ENCODE measurements at places on chromosomes 3 and 15.

- no peak for DNase-seq
These were observed 90.0 kb upstream of the SLC6A6 start for GRCh38 chr3:14312375-14312774.

DNA sequence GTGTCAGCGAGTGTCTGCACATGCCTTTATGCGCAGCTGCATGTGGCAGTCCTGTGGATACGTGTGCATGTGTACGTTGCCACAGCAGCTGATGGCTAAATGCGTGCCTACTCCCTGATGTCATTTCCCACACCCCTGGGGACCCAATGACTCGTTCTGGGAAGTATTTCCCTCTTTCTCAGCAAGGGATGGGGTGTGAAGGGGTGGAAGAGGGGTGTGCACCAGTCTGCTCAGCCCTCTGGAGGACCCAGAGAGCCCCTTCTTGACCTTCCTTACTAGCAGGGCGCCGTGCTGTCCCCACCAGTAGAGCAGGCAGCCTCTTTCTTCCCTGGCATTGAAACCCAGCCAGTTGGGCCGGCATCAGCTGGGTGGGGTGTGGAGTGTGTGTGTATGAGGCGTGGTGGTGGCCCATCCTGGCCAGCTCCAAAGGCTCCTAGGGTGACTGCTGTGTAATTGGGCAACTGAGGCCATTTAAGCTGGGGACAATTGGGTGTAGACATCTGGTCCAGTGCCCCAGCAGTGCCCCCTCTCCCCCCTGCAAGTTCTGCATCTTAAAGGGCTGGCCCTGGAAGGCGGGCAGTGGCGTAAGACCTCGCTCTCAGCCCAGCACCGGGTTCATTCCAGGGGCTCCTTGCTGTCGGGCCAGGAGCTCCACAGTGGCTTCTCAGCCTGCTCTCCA, 19.2 kb downstream of the SNX33 start:
- no peak for DNase-seq

DNA sequence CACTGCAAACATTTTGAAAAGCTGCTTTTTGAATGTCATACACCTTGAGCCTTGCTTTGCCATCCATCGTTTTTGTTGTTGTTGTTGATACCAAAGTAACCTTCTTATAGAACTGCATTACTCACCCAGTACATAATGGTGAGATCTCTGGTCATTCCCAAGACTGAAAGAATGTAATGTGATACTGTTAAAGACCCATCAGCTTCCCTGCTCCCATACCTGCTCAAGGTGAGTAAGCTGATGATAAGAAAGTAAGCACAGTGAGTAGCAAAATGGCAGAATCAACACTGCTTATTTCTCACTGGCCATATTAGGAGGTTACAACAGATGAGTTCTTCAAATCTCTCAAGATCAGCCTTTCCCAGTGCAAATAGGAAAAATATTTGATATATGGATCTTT, 89.8 kb downstream of the CADPS start:
- DNase-seq: no peak

GRCh38 chr15:31279221-31280045, 47.2 kb upstream of the KLF13 start:
- DNase-seq: no peak

DNA sequence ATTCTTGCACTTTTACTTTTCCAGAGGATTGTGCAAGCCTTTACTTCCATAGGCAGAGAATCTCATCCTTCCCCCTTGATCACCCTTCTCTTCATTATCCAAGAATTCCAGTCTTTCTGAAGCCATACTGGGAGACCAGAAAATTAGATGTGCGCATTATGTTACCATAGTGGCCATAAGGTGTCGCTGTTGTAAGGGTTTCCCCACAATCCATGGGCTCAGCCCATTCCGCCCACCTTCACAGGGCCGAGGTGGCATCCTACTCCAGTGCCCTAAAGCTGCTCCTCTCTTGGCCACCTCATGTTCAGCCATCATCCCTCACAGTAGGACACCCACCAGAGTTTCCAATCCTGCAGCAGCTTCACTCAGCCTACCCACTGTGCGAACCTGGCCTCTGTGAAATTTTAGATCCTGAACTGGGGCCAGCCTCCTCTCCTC, 35.0 kb downstream of the CTSH start:
- DNase-seq: no peak

DNA sequence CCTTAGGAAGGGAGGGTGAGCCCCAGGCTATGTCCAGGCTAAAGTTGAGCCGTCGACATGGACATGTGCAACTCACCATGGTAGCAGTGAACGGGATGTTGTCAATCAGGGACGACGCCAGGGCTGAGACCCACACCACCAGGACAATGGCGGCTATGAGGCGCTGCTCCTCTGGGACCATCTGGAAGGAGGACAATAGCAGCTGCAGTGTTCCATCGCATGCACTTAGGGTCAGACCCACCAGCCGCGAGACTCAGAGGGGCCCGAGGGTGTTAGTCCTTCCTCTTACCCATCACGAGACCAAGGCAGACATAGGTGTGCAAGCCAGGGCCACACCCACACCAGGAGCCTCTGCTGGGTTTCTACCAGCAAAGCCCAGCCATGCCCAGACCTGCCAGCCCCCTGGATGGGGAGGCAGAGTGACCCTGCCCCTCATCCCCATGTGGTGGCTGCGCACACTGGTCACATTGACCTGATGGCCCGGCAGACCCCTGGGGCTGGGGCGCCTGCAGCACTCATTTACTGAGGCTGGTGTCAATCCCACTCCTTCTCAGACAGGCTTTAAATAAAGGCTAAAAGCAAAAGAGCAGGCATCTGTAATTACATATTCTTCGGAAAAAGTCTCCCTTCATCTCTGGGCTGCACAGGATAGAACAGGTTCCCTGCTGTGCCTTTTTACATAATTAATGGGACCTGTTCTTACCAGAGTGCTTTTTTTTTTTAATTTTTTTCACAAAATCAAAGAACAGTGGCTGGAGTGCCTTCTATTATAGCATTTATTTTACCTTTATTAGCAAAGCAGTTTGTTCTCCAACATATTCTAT, 227.8 kb downstream of the OCA2 start:
- no peak for DNase-seq

GRCh38 chr15:58420579-58421043, 11.2 kb upstream of the LIPC start:
- no peak for DNase-seq

- no peak for DNase-seq
These were observed 160.7 kb downstream of the STAC start for GRCh38 chr3:36540888-36541518.

DNA sequence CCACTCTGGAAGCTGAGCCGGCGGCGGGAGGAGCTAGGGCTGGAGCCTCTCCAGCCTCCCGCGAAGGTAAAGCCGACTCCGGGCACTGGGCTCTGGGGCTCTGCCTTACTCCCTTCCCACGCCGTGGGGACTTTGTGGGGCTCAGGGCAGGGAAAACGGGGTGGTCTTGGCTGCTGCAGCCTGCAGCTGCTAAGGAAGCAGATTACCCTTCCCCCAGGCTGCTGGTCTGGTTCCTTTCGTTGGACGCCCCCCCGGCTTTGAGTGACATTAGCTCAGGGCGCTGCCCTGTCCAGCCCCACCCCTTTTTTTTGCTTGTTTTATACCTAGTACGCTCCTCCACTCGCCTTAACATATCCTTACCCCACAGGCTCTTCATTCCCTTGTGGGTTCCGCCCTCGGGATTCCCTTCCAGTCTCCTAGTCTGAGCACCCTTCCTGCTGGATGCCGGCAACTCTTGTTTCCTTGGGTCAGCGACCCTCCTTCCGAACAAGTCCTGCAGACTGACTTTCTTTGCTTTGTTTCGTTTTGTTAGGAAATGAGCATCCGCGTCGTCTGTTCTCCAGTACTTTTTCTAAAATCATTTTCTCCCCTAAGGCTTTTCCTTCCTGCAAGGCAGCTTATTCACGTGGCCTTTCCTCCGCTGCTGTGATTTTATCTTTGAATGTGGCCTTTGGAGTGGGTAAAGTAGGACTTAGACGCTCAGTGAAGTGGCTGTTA, 551 bp downstream of the DNAJC13 start:
- peak; percentile 12 for DNase-seq

DNA sequence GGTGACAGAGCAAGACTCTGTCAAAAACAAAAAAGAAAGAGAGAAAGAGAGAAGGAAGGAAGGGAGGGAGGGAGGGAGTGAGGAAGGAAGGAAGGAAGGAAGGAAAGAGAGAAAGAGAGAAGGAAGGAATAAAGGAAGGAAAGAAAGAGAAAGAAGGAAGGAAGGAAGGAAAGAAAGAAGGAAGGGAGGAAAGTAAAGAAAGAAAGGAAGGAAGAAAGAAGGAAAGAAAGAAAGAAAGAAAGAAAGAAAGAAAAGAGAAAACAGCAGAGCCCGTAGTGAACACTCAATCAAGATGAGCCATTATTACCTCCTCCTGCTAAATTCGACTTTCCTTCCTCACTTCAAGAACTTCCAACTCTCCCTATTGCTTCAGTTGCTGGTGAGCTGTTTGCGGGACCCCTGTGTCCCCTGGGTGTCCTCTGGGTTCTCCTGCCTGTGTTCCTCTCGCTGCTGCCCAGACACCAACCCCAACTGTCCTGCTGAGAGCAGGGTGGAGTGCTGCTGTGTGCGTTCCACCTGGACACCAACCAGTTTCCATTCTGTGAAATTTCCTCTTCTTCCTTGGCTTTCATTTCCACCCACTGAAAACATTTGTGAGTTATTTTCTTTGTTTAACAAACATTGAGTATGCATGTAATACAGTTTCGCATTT, 266.4 kb downstream of the FAM43A start:
- no peak for DNase-seq

DNA sequence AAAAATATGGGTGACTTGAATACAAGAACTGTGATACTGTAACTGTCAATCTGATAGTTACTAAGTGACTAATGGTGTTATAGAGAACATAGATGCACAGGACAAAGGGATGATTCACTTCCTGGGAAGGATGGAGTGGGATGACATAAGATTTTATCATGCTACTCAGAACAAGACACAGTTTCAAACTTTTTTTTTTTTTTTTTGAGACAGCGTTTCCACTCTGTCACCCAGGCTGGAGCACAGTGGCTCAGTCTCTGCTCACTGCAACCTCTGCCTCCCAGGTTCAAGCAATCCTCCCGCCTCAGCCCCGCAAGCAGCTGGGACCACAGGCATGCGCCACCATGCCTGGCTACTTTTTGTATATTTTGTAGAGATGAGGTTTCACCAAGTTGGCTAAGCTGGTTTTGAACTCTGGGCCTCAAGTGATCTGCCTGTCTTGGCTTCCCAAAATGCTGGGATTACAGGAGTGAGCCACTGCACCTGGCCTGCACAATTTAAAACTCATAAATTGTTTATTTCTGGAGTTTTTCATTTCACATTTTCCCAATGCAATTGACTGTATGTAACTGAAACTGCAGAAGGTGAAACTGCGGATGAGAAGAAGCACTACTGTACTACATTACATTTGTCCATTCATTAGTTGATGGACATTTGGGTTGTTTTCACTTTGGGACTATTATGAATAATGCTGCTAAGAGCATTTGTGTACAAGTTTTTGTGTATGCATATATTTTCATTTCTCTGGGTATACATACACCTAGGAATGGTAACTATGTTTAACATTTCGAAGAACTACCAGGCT, 40.6 kb downstream of the ADIPOQ start:
- no peak for DNase-seq

GRCh38 chr15:87945246-87945645, 311.3 kb downstream of the NTRK3 start:
- no peak for DNase-seq

GRCh38 chr3:189849262-189849661, 218.1 kb downstream of the TP63 start:
- no peak for DNase-seq

GRCh38 chr3:72142028-72142427, 357.1 kb upstream of the PROK2 start:
- no peak for DNase-seq

GRCh38 chr15:89822951-89823711, 8.5 kb upstream of the ANPEP start:
- no peak for DNase-seq

- no peak for DNase-seq
These were observed 6.1 kb downstream of the BCL6 start for GRCh38 chr3:187739094-187739560.

GRCh38 chr3:58150130-58150809, 60.5 kb downstream of the DNASE1L3 start:
- DNase-seq: no peak

GRCh38 chr3:109825971-109826810, 488.8 kb upstream of the DPPA4 start:
- DNase-seq: no peak

GRCh38 chr3:171824824-171825221, 14.5 kb upstream of the PLD1 start:
- DNase-seq: no peak

GRCh38 chr3:105367063-105367405, 325 bp downstream of the ALCAM start:
- DNase-seq: peak; percentile 20

- no peak for DNase-seq
These were observed 7.3 kb upstream of the CAMK1 start for GRCh38 chr3:9776896-9777693.

DNA sequence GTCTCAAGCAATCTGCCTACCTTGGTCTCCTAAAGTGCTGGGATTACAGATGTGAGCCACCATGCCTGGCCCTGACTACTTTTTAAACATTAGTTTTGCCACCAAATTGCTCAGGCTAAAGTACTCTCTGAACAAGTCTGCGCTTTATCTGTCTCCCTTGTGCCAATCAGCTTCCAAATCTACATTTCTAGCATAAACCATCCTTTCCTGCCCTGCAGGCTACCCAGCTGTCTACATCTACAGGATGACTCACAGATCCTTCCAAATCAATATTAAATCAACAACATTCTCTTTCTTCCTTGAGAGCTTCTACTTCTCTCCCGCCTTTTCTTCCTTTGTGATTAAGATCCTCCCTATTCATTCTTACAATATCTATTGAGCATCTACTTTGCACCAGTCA, 16.0 kb upstream of the ATOSA start:
- DNase-seq: no peak

DNA sequence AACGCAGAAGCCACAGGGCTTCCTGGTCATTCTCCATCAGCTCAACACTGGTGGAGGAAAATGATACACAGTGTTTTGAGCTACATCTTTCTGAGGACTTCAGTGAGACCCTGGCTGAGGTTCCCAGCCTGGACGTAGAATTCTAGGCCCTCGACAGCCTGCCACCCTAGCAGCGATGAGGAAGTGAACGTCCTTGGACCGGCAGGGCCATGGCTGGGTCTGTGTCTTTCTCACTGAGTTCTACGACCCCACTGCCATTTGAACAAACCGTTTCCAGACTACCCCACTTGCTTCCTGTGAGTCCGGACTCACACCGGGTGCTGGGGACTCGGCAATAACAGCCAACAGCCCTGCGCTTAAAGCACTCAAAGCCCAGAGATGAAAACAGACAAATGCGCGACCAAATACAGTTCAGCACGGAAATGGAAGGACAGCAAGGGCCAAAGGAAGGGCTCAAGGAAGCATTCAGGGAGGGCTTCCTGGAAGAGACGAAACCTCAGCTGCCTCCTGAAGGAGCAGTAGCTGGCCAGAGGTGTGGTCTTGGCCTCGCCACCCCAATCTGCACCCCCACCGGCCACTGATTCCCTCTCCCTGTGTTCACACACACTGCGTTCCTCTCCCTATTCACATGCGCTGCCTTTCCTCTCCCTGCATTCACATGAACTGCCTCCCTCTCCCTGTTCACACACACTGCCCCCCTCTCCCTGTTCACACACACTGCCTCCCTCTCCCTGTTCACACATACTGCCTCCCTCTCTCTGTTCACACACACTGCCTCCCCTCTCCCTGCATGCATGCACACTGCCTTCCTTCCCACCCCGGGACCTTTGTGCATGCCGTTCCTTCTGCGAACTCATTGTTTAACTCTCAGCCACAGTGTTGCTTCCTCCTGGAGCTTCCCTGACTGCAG, 136.3 kb upstream of the PRR20G start:
- no peak for DNase-seq

- no peak for DNase-seq
These were observed 39.4 kb upstream of the SMAD3 start for GRCh38 chr15:67025719-67026609.
